Fibroblast of skin of right quadriceps (primary cell): ENCODE measurements at places on chromosomes 7 and 10.

- no peak for DNase-seq
These were observed 8.3 kb downstream of the VSTM2A start for GRCh38 chr7:54550471-54550870.

GRCh38 chr7:4638781-4639575, 43.1 kb upstream of the FOXK1 start:
- DNase-seq, result no peak

DNA sequence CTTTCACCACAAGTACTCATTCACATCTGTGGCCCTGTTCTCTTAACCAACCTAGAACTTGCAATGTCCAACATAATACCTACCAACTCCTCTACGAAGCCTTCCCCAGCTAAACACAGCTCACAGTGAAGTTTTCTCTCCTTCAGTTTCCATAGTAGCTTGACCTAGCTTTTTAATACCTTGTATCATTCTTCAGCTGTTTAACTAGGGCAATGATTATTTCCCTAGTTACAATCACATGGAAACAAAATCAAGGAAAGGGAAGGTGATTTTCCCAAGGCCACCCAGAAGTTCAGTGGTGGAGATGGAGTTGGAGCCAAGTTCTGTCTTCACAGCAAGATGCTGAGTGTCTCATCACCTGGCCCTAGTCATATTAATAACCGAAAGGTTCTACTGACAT, 16.3 kb downstream of the CDHR3 start:
- no peak for DNase-seq

DNA sequence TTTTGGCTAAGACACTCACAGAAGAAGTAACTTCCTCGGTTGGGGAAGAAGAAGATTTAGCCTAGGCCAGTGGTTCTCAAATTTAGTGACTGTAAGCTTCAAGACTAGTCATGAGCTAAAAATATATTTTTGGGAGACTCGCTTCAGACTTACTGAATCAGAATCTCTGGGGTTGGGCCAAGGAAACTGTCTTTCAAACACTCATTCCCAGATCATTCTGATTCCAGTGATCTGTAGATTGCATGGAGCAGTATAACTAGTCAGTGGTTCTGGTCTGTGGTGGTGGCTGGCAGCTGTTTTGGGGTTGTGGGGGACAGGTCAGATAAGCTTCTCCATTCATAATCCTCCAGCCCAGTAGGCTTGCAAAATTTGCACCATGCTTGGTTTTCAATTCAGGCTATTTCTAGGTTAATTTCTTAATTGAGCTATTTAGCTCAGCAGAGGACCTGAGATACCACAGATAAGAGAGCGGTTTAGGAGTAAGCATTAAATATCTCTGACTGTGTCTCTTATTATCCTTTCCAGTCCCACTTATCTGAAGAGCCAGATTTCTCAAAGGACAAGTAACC, 3.8 kb upstream of the KAT6B start:
- DNase-seq, result peak; percentile 71

DNA sequence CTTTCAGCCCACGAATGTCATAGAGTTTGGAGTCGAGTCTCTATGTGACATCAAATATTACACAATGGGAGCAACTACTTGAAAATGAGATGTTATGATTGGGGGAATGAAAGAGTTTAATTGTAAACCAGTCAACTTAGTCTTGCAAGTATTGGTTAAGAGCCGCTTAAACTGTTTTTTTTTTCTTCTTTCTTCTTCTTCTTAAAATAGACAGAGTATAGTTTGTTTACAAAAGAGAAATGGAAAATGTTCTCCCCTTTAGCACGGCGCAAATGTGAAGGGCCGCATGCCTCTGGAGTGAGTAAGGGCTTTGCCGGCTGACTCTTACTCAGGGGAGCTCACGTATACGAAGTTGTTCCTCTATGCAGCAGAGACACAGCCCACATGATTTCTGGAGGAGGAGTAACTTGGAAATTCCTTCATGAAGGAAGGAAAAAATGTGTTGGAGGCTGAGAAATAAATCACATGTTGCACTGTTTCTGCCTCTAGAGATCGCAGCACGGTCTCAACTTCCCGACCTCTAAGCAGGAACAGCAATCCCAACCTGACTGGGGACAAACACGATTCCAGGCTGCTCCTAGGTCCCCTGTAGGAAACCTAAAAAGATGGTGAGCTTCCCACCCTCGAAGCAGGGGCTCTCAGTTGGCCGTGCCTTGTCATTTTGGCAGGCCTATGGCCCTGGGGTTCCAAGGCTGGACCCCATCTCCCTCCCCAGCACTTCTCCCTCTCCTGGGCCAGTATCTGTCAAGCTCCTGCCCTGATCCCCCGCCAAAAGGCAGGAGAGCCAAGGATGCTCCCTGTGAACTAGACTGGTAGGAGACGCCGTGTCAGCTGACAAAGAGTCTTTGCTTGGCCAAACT, 44.8 kb downstream of the MYOF start:
- DNase-seq, result peak; percentile 100

DNA sequence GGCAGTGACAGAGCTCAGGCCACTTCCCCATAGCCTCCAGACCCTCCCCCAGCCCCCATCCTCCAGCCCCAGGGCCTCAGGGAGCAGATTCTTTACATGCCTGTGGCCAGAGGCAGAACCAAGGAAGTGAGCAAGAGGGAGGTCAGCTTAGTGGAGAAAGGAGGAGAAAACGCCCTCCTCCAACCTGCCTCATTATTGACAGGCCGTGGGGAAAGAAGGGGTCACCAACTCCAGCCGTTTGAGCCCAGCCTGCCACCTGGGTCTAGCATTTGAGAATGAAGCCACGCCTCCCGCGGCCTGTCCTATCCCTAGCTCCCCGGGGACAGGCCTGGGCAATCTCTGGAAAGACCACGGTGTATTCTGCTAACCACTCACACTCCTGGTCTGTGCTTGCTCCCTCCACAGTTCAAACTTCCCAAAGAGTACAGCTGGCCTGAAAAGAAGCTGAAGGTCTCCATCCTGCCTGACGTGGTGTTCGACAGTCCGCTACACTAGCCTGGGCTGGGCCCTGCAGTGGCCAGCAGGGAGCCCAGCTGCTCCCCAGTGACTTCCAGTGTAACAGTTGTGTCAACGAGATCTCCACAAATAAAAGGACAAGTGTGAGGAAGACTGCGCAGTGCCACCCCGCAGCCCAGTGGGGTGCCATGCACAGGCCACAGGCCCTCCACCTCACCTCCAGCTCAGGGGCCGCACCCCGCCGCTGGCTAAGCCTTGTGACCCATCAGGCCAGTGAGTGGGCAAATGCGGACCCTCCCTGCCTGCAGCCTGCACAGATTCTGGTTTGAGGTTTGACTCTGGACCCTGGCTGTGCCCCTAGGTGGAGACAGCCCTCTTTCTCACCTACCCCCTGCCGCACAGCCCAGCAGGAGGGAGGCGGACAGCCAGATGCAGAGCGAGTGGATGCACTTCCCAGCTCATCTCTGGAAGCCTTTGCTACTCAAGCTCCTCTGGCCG, 14.3 kb upstream of the TRIM8 start:
- peak; percentile 92 for DNase-seq

DNA sequence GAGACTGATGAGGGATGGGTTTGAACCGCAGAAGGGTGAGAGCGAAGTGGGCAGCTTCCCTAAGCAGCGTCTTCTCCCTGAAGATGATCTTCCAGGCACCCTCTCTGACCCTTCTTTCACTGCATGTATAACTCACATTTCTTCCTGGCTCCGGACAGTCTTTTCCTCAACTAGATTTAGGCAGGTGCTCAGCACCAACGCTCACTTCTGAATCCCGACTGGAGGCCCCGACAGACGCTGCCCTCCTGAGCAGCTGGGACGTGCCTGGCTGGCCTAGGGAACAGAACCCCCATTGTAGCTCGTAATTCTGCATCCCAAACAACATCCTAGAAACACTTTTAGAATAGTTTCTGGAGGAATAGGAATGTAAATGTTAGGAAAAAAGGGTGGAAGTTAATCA, 206.6 kb downstream of the DIP2C start:
- no peak for DNase-seq

DNA sequence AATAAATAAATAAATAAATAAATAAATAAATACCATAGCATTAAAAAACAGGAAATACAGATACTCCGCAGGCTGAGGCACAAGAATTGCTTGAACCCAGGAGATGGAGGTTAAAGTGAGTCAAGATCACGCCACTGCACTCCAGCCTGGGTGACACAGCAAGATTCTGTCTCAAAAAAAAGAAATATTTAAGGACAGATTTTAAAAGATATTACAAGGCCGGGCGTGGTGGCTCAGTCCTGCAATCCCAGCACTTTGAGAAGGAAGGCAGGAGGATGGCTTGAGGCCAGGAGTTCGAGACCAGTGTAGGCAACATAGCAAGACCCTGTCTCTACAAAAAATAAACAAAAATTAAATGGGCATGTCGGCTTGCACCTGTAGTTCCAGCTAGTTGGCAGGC, 17.5 kb upstream of the SNX8 start:
- DNase-seq, result no peak

DNA sequence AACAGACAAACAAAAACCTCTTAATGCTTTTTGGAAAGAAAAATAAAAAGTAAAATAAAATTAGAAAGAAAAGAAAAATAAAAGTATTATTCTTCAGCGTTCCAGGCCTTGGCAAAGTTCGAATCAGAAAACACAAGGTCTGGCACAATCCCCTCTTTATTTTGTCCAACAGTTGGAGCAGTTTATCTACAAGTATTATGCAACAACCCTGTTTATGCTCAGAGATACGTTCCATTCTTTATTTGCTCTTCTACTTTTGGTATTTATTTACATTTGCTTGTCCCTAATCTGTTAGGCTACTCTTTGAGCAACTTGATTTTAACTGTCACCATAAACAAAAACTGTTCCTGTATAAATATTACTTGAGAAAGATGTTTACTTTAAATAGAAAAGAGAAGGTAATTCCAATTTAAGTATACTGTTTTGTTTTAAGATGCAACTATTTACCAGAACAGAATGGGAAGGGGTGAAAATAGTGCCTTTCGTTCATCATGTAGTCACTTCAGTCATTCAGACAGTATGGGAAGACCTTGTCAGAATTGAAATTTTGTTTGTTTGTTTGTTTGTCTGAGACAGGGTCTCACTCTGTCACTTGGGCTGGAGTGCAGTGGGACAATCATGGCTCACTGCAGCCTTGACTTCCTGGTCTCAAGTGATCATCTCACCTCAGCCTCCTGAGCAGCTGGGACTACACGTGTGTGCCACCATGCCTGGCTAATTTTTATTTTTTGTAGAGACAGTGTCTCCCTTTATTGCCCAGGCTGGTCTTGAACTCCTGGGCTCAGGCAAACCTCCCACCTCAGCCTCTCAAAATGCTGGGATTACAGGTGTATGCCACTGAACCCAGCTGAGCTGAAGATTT, 5.7 kb downstream of the PDK4 start:
- no peak for DNase-seq

- no peak for DNase-seq
These were observed 1.6 kb upstream of the TEX36 start for GRCh38 chr10:125684581-125684980.

DNA sequence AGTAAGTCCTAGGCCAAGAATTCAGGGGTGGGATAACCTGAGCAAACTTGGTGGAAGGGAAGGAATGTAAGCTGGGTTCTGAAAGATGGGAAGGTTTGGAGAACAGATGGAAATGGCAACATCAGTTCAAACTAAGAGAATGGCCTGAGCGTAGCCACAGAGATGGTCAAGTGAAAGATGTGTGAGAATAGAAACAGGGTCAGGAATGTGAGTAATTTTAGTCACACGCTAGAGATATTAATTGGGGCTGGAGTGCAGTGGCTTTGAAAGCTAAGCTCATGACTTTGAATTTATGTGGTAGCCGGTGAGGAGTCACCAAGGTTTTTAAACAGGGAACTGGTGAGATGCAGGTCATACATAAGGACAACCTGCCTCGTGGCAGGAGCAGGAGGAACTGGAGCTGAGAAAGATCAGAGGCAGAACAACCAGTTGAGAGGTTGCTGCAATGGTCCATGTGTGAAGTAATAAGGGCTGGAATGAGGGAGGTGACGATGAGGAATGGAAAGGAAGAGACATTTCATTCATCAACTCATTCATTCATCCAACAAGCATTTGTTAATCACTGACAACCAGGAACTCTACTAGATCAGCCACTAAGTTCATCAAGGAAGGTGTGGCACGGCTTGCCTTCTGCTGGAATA, 12.9 kb upstream of the SORBS1 start:
- DNase-seq, result no peak

DNA sequence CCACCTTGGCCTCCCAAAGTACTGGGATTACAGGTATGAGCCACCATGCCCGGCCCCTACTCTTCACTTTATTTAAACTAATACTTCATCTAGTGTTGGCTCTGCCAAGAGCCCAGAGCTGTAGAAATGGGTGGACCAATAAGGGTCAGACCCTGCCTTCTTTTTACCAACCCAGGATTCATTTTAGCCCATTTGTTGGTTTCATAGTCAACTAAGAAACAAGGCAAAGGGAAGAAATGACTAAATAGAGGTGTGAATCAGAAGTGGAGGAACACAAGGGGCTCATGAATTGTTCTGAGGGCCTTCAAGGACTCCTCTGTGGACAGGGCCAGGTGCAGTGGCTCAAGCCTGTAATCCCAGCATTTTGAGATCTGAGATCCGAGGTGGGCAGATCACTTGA, 1.1 kb downstream of the ANKRD2 start:
- DNase-seq, result no peak

DNA sequence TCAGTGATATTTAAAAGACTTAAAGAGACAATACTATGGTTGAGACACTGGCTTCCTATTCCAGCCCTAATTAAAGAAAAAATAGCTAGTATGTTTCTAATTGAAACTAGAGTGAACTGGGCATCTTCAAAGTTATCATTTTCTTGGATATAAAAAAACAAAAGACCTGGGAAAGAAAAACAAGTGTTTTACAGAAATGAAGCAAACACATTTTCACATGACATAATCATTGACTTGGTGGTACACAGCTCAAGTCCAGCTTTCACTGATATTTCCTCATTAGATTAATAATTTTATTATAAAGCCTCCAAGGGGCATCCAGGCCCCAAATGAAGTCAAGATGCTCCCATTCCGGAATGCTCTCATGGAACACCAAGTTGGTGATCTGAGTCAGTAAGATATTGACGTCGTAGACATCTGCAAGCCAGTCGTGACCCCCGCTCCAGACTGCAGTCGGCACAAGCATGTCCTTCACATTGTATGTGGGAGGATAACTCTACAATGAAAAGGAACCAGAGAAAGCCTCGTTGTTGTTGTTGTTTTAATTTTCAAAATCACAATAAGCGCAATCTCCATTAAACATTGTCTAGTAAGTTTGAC, 7.5 kb upstream of the CH25H start:
- DNase-seq, result no peak

GRCh38 chr10:9636216-9636615, 1381.5 kb upstream of the CELF2 start:
- DNase-seq, result no peak

DNA sequence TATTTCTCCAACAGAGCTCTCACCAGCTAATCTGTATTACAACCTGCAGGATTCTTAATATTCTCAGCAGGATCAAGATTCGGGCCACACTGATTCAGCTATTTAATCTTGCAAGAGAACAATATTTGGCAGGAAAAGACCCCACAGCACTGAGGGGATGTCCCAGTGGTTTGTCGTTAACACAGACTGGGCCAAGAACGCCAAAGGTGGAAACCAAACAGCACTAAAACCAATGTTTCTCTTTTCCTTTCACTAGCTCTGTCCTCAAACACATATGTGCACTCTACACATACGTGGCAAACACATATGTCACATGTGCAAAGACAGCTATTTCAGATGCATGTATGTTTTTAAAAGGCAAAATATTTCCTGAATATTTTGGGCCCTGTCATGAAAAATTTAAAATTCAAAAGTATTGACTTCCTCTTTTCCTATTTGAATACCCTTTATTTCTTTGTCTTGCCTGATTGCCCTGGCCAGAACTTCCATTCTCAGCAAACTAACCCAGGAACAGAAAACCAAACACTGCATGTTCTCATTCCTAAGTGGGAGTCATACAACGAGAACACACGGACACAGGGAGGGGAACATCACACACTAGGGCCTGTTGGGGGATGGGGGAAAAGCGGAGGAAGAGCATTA, 51.7 kb upstream of the NEBL start:
- DNase-seq, result no peak

- peak; percentile 86 for DNase-seq
These were observed 31.6 kb downstream of the OGDH start for GRCh38 chr7:44637788-44638594.
